Omental fat pad (tissue), 4 donors: ENCODE measurements at places on chromosomes 3 and 15. TPM values are rescaled to one million over a fixed set of nuclear protein-coding genes. Genes with fewer than 3 reads are reported as not detected.

- DNase-seq: no peak
Observed at GRCh38 chr15:82986442-82986780, 401 bp downstream of the RAMAC start.

GRCh38 chr3:38155825-38156224, 9.5 kb upstream of the OXSR1 start:
- DNase-seq: no peak

GRCh38 chr3:185342459-185343174, 20.3 kb upstream of the MAP3K13 start:
- DNase-seq: no peak

DNA sequence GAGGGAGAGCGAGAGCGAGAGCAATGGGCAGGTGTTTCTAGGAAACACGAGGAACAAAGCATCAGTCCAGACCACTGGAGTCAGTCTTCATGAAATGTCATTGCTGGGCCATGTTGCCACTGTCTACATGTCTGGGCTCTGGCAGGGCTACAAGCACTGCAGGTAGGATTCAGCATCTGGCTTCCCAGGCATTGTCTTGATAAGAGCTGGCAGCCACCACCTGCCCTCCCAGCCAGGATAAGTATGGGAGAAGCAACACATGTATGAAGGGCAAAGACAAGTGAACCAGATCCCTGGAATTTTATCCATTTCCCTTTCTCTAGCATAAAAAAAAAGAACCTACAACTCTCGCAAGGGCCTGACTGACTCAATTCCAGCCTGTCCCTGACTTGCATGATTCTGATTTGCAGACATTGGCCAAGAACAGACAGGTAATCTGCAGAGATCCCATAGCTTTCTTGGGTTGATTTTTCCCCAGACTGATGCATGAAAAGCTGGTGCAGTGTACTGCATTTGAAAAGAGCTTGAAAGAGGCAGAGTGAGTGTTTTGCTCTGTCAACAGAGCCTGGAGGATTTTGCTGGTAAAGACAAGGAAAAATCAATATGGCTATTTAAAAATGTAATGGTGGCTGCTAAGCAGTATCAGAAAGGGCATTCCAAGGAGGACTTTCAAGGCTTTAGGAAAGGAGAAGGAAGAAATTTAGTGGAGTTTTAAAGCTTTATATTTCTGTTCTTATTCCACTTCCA, 157.2 kb upstream of the MYRIP start:
- DNase-seq: no peak

DNA sequence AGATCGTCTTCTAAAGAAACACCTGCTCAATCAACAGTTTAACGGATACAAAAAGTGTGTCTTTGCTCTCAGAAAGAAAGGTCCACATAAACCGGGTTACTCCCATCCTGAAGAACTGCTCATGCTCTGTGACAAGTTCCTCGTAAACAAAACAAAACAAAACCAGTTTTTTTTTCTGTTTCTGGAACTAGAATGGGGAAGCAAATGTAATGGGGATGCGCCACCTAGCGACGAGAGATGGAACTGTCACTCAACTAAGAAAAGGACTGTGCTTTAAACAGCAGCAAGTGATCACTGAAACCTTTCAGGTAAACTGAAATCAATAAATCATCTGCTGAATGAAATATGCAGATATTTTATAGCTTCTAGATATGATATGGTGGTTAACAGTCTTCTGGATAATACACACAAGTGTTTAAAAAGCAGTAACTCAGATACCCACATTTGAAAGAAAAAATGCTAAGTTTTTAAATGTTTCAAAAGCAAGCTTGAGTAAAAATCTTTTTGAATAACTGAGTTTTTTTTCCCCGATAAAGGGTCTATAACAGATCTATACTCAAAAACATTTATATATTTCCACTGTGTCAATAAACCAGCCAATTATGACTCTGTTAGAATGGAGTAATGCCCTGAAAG, 10.9 kb downstream of the TM2D3 start:
- peak; percentile 90 for DNase-seq

- DNase-seq: no peak
Observed at GRCh38 chr3:126679831-126680666, 24.0 kb upstream of the CHCHD6 start.

DNA sequence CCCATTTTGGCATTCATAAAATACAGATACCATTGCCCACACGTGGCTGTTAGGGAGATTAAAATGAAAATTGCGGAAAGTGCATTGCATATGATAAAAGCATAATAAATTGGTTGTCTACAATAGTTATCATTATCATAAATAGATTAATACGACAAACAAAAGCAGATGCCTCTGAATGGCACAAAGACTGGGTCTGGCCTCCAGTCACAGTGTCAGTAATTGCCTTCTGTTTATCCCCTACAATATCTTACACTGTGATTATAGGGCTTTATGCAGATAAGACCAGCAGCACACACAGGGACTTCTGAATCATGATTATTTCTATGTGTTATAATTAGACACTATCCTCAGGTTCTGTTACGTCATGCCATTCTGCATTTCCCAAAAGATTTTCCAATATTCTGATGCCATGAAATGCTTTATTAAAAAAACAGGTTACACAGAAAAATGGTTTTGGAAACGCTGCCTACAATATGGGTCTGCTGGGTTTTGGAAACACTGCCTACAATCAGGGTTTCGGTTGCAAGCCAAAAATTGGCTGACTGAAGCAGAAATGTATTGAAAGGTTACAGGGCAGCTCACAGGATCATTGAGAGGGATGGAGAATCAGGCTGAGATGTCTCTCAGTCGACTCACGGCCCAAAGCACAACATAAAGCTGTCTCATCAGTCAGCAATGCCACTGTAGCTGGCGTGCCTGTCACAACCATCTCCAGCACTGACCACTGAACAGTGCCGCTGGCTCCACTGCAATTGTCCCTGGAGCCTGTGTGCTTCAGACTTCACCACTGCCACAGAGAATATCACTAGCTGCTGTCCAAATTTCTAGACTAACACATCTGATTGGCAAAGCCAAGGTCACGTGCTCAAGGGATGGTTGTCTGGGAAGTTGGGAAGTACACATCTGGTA, 248.1 kb downstream of the ERC2 start:
- DNase-seq: no peak

DNA sequence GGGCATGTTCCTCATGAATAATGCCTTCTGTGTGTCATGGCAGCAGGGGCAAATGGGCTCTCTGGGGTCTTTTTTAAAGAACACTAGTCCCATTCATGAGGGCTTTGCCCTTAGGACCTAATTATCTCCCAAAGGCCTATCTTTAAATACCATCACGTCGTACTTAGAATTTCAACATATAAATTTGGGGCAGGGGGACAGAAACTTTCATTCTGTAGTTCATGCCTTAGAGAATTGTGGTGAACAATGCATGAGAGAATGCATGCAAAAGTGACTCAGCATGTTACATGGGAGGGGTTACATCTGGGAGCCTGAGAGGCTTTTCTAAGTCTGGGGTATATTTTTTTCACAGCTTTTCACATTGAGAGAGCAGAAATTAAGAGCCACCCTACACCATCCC, 208.5 kb upstream of the ROPN1 start:
- no peak for DNase-seq

GRCh38 chr3:146218880-146219866, 31.7 kb downstream of the PLSCR4 start:
- DNase-seq: no peak

- DNase-seq: no peak
Observed at GRCh38 chr3:53129344-53129743, 891 bp downstream of the RFT1 start.

DNA sequence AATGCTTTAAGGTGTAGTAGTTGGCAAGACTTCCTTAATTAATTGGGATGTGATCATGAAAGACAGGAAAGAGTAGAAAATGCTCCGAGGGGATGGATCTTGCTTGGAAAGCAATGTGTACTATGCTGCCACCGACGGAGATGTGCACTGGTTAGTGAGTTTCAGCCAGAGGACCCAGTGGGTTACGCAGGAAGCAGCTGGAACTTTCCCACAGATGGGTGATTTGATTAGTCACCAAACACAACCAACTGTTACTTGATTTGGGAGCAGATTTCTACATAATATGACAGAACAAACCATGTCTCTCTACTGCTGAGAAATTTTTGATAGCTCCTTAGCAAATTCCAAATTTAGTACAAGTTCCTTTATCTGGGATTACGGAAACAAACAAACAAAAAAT, 245.4 kb upstream of the MCTP2 start:
- no peak for DNase-seq

GRCh38 chr15:66101715-66102395, 151.7 kb downstream of the MEGF11 start:
- DNase-seq: no peak

- DNase-seq: no peak
Observed at GRCh38 chr3:72031581-72031980, 246.6 kb upstream of the PROK2 start.

MED12L gene
- total RNA-seq: 0.36 TPM

FBXW12 gene
- total RNA-seq: not detected

LDHAL6B gene
- not detected for total RNA-seq

RBP2 gene
- not detected for total RNA-seq

KBTBD13 gene
- total RNA-seq: not detected

ZBBX gene
- total RNA-seq: not detected
